ENCODE measurements at places on chromosomes 3 and 15.

- no peak for DNase-seq
These were observed 1016.5 kb downstream of the ROBO1 start for GRCh38 chr3:78751266-78751665.

GRCh38 chr15:32687556-32687955 is 30.2 kb upstream of the GREM1 start:
- DNase-seq: no peak

DNA sequence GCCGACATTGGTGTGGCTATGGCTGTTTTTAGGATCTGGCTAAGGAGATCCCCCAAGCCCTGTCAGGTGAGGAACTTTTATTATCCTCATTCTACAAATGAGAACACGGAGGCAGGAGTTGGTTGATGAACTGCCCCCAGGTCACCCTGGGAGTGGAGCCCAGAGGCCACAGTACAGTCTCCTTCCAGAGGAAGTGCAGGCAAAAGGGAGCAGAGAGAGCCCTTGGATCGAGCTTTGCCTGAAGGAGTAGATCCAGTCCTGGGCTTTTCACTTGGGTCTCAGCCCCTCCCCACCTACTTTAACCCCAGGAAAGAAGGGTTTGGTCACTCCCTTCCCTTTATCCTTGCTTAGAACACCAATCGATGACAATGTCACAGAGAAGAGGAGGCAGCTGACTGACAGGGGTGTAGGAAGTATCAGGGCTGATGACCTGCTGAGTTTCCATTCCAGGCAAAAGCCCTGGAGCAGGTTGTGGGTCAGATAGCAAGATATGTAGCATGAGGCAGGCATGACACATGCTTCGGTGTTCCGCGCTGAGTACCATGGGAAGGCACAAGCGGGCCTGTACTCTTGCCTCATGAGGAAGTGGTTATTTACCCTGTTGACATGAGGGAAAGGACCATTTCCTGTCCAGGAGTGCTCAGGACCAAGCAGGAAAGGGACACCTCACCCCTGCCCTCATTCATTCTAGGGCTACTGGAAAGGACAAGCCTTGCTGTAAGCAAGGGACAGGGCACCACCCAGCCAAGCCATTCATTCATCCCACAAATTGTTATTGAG is 5.8 kb upstream of the PLA2G4D start:
- no peak for DNase-seq

- no peak for DNase-seq
These were observed 1.0 kb downstream of the TOPAZ1 start for GRCh38 chr3:44242721-44243120.

DNA sequence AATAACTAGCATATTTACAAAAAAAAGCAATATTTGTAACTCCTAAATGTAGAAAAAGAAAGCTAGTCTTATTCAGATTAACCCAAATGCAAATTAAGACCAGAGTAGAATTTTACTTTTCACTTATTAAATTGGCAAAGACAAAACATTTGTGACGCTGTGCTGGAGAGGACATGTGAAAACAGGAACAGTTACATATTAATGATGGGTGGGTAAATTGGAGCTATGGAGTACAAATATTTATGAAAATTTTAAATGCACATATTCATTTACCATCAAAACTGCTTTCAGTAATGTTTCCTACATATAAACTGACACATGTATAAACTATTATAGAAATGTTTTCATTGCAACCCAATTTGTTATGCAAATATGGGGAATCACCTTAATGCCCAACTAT is 278.9 kb upstream of the POU1F1 start:
- no peak for DNase-seq
